Activated T-helper 1 cell treated with anti-CD3 and anti-CD28 coated beads, Interleukin-12 subunit alpha, Interleukin-12 subunit beta, Interleukin-2, Interleukin-4 antibody, amounts not matched to agents 30 ng/mL and 10 ng/mL and 1 ng/mL, durations not matched to agents 14 hours and 24 hours and 36 hours (primary cell): ENCODE measurements at places on chromosomes 7 and 10. TPM values are rescaled to one million over a fixed set of nuclear protein-coding genes. Genes with fewer than 3 reads are reported as not detected.

CLRN3 gene
- total RNA-seq: not detected in 2 replicates

OR2A42 gene
- total RNA-seq: not detected in 2 replicates

TMEM196 gene
- total RNA-seq: not detected in 2 replicates

DNA sequence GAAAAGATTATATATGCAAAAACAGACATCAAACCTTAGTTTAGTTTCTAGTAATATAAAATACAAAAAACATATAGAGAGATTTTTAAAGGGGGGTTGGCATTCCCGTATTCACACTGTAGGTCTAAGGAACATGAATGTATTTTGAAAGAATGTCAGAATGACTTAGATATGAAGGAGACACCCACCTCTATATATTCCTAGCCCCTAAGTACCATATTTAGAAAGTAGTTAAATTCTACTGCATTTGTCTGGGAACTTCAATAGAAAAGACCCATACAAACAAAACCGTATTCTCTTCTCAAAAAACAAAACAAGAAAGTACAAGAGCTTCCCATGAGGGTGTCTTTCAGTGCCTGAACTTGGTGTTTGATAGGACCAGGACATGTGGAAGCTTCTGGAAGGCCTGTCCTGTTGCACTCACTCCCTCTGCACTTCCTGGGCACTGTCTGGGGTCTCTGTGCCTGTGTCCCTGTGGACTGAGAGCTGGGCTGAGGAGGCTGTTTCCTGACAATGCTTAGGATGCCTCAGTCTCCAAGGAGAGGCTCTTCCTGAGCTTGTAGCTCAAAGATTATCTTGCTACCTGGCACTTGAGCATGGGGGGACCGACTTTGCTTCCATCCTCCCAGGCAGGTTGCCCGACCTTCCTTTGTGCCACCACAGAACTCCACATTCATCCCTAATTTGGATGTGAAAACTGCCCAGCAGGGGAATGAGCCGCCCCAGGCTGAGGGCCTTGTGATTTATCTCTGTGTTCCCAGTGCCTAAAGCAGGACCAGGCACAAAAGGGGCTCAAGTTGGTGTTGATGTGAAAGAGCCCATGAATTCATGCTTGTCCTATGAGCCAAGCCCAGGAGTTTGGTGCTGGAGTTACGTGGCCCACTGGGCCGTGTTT is 44.4 kb upstream of the KLF6 start:
- no peak for DNase-seq
- H3K36me3 ChIP-seq: no peaks in the 10 kb centered on the region
- peaks cover 57% of the 10 kb centered on the region for H3K4me1 ChIP-seq
- peak overlapping the region; percentile 58 for H3K4me3 ChIP-seq

GRCh38 chr7:34453150-34453549 is 204.9 kb upstream of the NPSR1 start:
- H3K27ac ChIP-seq: no peak overlapping the region
- H3K4me3 ChIP-seq: no peak overlapping the region

DNA sequence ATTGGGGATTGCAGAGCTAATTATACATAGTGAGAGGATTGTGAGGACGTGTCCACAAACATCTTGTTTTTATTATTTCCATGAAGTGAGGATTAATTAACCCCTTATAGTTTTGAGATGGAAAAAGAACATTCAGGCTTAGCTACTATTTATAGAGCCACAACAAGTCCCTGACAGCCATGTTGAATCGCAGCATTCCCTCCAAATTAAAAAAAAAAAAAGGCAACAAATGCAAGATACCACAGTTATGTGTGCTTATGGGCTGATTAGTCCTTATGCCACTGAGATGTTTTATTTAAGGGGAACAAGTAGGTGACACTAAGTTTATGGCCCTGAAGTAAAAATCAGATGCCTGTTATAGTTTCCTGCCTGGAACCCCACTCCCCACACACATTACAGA is 350.3 kb downstream of the GPAM start:
- H3K4me3 ChIP-seq: no peak overlapping the region
- DNase-seq: no peak
- H3K4me1 ChIP-seq: no peaks in the 10 kb centered on the region
- no peaks in the 10 kb centered on the region for H3K36me3 ChIP-seq
- no peaks in the 10 kb centered on the region for H3K27me3 ChIP-seq
- no peak overlapping the region for H3K27ac ChIP-seq

DNA sequence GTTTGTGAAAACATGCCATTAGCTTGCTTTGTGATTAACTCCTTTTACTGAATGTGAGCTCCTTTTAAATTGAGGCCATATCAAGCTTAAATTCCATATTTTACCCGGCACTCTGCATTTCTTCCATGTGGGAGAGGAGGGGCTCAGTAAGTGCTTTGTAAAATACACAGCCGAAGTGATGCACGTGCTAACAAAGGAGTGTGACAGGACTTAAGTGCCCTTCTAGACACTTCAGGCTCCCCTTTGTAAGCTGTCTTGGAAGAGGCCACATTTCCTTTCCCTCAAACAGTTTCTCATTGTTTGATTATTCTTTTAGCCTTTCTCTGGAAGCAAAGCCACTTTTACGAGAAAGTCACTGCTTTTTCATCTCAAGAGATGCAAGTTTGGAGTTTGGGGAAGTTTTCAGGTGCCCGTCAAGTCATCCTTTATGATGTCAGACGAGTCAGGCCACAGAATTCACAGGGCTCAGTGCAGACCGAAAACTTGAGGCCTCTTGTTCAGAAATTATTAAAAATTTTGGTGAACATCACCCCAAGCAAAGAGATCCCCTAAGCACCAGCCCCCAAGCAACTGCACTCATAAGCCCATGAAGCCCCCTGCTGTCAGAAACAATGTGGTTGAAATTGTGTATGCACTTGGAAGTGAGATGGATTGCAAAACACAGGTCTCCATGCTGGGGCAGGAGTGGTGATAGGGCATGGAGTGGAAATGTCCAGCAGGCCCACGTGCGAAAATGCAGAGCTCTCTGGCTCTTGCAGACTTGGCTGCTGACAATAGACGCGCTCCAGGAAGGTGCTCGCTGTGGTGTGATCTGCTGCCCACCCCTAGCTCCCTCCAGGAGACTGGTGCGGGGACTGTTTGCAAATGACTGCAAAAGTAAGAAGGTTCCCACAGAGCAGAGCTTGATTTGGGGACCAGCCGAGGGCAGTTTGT is 11.5 kb downstream of the IKZF1 start:
- peaks cover 73% of the 10 kb centered on the region for H3K36me3 ChIP-seq
- peak overlapping the region; percentile 98 for H3K27ac ChIP-seq
- H3K4me1 ChIP-seq: peaks cover 99% of the 10 kb centered on the region
- no peaks in the 10 kb centered on the region for H3K27me3 ChIP-seq
- peak overlapping the region; percentile 99 for H3K4me3 ChIP-seq

- peaks cover 6% of the 10 kb centered on the region for H3K4me1 ChIP-seq
- no peaks in the 10 kb centered on the region for H3K27me3 ChIP-seq
- H3K36me3 ChIP-seq: no peaks in the 10 kb centered on the region
- no peak overlapping the region for H3K4me3 ChIP-seq
- H3K27ac ChIP-seq: no peak overlapping the region
These were observed 157.2 kb upstream of the ZNF92 start for GRCh38 chr7:65216469-65216868.

GRCh38 chr10:7188456-7189050 is 222.3 kb downstream of the SFMBT2 start:
- peak overlapping the region; percentile 8 for H3K4me3 ChIP-seq
- peaks cover 1% of the 10 kb centered on the region for H3K27me3 ChIP-seq
- DNase-seq: no peak
- H3K27ac ChIP-seq: peak overlapping the region; percentile 14
- peaks cover 74% of the 10 kb centered on the region for H3K36me3 ChIP-seq

DNA sequence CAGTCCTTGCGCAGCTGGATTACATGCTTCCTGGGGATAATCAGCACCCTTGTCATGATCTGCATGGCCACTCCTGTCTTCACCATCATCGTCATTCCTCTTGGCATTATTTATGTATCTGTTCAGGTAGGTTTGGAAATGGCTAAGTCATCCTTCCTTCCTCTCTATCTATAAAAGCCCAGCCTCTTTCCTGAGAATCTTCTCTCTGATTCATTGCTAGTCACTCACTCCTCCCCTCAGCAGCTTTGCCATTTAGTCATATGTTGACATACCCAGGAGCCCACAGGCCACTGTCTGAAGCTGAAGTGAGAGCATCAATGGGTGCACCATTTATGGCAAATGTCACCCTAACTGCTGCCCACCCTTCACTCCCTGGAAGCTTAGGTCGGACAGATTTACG is 52.0 kb downstream of the ABCC2 start:
- no peaks in the 10 kb centered on the region for H3K36me3 ChIP-seq
- no peaks in the 10 kb centered on the region for H3K4me1 ChIP-seq
- H3K4me3 ChIP-seq: no peak overlapping the region
- H3K27ac ChIP-seq: no peak overlapping the region

DNA sequence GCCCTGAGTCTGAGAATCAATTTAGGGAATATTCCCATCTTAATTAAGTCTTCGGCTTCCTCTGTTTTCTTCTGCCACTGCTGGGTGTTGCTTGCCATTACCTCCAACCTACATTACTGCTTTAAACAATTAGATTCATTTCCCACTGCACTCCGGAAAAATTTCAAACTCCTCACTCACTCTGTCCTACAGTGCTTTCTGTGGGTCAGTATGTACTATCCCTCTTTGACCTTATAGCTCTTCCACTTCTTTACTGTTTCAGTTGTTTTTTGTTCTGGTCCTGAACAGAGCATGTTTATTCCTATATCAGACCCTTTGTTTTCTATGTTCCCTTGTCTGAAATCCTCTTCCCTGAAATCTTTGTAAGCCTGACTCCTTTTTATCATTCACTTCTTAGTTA is 160.6 kb downstream of the MAGI2 start:
- H3K27me3 ChIP-seq: no peaks in the 10 kb centered on the region
- no peak for DNase-seq
- no peak overlapping the region for H3K27ac ChIP-seq
- H3K4me1 ChIP-seq: no peaks in the 10 kb centered on the region
- H3K4me3 ChIP-seq: no peak overlapping the region

- no peaks in the 10 kb centered on the region for H3K27me3 ChIP-seq
- no peak overlapping the region for H3K27ac ChIP-seq
- H3K4me1 ChIP-seq: no peaks in the 10 kb centered on the region
- no peaks in the 10 kb centered on the region for H3K36me3 ChIP-seq
- no peak for DNase-seq
- H3K4me3 ChIP-seq: no peak overlapping the region
These were observed 29.0 kb upstream of the HSPA12A start for GRCh38 chr10:116771101-116771958.

GRCh38 chr7:155507576-155507975 is 38.8 kb downstream of the CNPY1 start:
- H3K27me3 ChIP-seq: peaks cover 88% of the 10 kb centered on the region
- peaks cover 18% of the 10 kb centered on the region for H3K4me1 ChIP-seq
- H3K4me3 ChIP-seq: no peak overlapping the region

DNA sequence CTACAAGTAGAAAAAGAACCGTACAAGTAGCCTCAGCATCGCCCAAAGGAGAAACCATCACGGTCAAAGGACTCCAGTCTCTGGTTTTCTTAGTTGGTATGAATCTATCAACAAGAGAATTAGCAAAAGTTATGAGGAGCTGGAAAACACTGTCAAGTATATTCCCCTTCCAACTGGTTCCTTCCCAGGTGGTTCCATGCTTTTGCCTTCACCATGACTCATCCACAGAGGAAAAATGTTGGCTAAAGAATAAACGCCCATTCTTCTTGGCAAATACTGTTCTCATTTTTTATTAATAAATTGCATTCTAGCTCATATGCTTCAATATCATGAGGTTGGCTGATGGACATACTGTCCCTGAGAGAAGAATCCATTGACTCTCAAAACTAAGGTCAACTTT is 6.4 kb downstream of the ELMO1 start:
- peaks cover 78% of the 10 kb centered on the region for H3K4me1 ChIP-seq
- peak overlapping the region; percentile 25 for H3K4me3 ChIP-seq
- H3K27me3 ChIP-seq: no peaks in the 10 kb centered on the region
- no peak overlapping the region for H3K27ac ChIP-seq
- H3K36me3 ChIP-seq: peaks cover 23% of the 10 kb centered on the region
- no peak for DNase-seq

GRCh38 chr10:65907199-65907712 is 1018.6 kb upstream of the LRRTM3 start:
- no peaks in the 10 kb centered on the region for H3K36me3 ChIP-seq
- no peak overlapping the region for H3K27ac ChIP-seq
- no peaks in the 10 kb centered on the region for H3K4me1 ChIP-seq
- H3K27me3 ChIP-seq: no peaks in the 10 kb centered on the region
- no peak overlapping the region for H3K4me3 ChIP-seq
- no peak for DNase-seq

- H3K4me1 ChIP-seq: peaks cover 59% of the 10 kb centered on the region
- no peak for DNase-seq
- H3K36me3 ChIP-seq: peaks cover 10% of the 10 kb centered on the region
These were observed 59.2 kb downstream of the HK1 start for GRCh38 chr10:69337296-69338132.

- H3K4me1 ChIP-seq: no peaks in the 10 kb centered on the region
- no peak overlapping the region for H3K27ac ChIP-seq
- DNase-seq: no peak
- H3K27me3 ChIP-seq: peaks cover 20% of the 10 kb centered on the region
- H3K36me3 ChIP-seq: no peaks in the 10 kb centered on the region
These were observed 391.1 kb downstream of the RPS24 start for GRCh38 chr10:78424723-78425122.

DNA sequence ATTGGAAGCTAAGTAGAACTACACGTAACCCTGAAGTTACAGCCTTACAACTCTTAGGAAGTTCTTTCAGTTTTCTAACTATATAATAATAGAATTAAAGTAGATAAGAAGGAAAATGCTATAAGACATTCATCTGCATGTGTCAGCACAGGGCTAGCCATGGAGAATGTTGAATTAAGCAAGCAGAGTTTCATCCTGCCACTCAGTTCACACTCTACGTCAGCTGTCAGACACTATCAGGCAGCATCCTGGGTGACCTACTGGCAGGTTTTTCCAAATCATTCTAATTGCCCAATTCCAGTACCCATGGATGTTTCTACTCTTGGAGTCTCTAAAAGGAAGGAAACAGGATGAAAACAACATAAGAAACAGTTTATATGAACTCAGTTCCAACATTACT is 45.0 kb upstream of the LRRTM3 start:
- H3K4me3 ChIP-seq: no peak overlapping the region
- no peaks in the 10 kb centered on the region for H3K36me3 ChIP-seq
- no peaks in the 10 kb centered on the region for H3K27me3 ChIP-seq
- no peak overlapping the region for H3K27ac ChIP-seq

GRCh38 chr10:7205656-7206055 is 205.2 kb downstream of the SFMBT2 start:
- H3K27me3 ChIP-seq: no peaks in the 10 kb centered on the region
- peaks cover 50% of the 10 kb centered on the region for H3K36me3 ChIP-seq
- no peak overlapping the region for H3K4me3 ChIP-seq
- no peak overlapping the region for H3K27ac ChIP-seq

DNA sequence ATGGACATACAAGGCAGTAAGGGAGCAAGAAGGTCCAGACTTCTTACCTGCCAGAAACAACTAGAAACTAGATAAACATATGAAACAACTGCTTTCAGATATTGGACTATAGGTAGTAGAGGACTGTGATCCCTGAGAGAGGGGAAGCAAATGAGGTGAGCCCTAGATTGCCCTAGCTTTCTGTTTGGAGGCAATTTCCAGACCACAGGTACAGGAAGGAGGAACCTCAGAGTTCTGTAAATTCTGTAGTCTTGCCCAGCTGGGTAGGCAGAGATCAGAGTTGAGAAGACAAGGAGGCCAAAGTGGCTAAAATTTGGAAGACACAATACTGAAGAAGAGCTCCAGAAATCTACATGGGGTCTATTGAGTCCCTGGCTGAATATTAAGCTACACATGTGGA is 21.0 kb downstream of the CDK6 start:
- peak overlapping the region; percentile 83 for H3K27ac ChIP-seq
- no peaks in the 10 kb centered on the region for H3K27me3 ChIP-seq
